DMS153 (cell line): ENCODE measurements at places on chromosomes 12 and 14.

GRCh38 chr14:69880893-69881292 is 1.7 kb downstream of the SMOC1 start:
- no peak for DNase-seq

DNA sequence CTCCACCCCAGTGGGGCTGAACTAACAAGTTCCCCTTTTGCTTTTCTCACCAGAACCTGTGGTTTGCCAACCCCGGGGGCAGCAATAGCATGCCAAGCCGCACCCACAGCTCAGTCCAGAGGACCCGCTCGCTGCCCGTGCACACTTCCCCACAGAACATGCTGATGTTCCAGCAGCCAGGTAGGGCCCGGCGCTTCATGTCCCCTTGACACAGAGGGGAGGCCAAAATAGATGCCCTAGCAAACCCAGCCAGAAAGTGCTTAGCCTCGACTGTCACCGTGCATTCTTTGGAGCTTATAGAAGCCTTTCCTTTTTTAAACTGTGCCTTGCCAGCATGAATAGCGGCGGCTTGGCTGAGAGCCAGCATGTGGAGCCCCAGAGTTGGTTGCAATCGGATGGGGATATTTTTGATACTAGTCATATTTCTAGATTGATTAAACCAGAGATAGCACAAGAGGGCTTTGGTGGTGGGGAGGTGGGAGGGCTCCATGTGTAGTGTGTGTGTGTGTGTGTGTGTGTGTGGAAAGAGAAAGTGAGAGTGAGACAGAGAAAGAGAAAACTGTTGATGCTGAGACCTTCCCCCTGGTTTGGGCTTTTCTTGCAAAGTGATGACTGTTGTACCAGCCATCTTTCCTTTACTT is 126.1 kb downstream of the GCH1 start:
- no peak for DNase-seq

- peak; percentile 24 for DNase-seq
These were observed 390.6 kb downstream of the PRKD1 start for GRCh38 chr14:29536886-29537511.

DNA sequence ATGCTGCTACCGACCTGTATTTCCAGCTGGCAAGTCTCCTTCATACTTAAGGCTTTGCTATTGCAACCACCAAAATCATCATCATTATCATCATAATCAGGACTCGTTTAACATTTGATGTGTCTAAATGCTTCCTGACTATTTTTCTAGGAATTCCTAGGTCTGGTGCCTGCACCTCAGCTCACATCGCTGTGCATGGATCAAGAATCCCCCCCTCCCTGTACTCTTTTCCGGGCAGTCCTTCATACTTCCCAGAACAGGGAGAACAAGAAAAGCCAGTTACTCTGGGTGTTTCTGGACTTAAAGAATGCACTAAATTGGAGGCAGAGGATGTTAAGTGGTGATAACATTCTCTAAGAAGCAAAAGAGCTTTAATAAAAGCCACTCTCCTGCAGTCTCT is 9.4 kb downstream of the ERP27 start:
- no peak for DNase-seq

DNA sequence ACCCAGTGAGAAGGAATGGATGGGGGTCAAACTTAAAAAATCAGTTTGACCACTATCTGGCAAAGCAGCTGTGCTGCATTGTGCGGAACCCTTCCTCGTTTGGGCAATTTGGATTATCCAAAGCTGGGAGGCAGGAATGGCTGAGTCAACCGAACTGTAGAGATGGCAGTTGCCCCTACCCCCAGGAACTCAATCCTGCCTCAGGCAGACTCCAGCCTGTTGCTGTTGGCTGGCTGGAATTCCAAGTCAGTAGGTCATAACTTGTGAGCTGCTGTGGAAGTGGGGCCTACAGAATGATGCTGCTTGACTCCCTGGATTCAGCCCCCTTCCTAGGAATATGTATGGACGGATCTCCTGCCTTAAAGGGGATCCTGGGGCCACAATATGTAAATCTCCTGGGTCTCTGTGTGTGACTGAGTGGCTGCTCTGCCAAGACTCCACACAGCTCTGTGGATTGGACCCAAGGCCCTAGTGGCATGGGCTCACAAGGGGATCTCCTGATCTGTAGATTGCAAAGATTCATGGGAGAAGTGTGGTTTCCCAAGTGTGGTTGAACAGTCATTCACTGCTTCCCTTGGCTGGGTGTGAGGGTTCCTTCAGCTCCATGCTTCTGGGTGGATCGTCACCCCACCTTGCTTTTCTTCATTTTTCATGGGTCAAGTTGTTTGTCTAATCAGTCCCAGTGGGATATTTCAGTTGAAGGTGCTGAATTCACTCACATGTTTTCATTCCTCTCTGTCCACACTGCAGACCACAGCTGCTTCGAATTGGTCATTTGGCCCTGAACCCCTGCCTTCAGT is 19.2 kb downstream of the LUM start:
- DNase-seq: no peak

DNA sequence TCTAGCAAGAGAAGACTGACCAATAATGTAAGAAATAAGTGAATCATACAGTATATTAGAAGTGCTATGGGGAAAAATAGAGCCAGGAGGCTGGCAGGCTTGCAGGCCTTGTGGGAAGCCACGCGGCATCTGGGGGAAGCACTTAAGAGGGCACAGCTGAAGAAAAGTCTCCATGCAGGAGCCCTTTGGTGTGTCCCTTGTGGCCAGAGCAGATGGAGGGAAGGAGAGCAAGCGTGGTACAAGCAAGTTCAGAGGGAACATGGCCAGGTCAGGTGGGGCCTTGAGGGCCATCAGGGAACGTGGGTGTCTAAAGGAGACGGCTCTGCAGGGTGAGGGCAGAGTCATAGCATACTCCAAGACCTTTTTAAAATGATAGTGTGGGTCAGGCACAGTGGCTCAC is 51.7 kb downstream of the LRRC74A start:
- DNase-seq: no peak

DNA sequence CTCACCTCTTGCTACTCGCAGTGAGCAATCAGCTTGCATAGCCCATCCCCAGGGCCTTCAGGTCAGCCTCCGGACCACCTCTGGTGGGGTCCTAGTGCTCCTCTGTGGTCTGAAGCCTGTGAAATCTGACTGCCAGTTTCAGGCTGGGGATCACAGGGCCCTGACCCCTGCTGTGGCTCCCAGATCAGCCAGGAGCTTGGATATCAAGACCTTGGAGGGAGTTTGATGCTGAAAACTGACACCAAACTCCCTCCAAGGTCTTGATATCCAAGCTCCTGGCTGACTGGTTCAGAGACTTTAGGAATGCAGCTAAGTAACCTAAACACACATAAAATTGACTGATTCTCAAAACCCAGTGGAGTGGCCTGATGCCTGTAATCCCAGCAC is 19.8 kb upstream of the DHRS4 start:
- DNase-seq: no peak

DNA sequence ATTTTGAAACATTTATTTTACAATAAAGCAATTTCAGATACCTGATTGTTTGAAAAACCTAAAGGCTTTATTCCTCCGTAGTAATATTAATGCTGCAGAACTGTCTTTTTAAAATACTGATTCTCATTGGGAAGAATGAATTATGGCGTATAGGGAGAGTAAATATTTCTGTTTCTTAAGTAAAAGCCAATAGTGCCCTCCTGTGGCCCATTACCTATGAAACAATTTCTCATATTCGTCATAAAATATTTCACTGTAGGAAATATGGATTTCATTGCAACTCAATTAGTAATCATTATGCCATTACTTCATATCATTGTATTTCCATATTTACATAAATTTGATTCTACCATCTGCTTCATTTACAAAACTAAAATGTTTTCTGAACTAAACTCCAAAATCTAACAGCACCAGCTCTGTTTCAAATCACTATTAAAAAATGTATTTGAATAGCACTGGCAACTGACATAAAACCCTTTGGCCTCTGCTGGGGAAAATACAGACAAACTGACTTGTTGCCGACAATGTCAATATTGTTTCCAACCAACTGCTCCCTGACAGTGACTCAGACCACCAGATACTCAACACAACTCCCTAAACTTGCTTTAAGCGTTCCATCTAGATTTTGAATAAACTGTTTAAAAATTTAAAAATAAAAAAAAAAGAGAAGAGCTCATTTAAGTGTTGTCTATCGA is 290.3 kb downstream of the NAV3 start:
- DNase-seq: peak; percentile 24

DNA sequence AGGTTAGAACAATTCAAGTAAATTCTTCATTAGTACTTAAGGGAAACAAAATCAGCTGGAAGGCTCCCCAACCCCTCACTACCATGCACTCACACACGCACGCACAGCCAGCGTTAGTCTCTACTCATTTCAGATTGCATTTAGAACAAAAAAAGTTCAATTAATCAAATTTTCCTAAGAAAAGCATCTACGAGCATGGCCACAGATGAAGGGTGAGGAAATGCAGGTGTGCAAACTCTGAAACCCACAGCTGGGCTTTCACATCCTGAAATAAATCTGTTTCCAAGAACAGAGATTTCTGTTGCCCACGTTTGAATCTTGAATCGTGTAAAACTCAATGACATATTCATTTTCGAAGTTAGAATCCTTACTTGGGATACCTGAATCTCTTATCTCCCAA is 62.6 kb downstream of the SEL1L start:
- DNase-seq: no peak

GRCh38 chr12:67433385-67434175 is 164.4 kb downstream of the CAND1 start:
- DNase-seq: no peak
